ENCODE measurements at places on chromosomes 2 and 18. TPM values are rescaled to one million over a fixed set of nuclear protein-coding genes. Genes with fewer than 3 reads are reported as not detected.
A peak's percentile ranks its signal among the peaks of the same experiment; 100 is the strongest.

The TNS1 gene
- 6.9 TPM for polyA plus RNA-seq

The VWA3B gene
- polyA plus RNA-seq = 0.02 TPM

The MGAT4A gene
- 10.7 TPM for polyA plus RNA-seq

The ANKRD53 gene
- 0.72 TPM for polyA plus RNA-seq

The GPR39 gene
- not detected for polyA plus RNA-seq

The NEB gene
- 0.96 TPM for polyA plus RNA-seq

The LYG2 gene
- not detected for polyA plus RNA-seq

The CENPA gene
- polyA plus RNA-seq = 0.80 TPM

The OTOF gene
- 0.06 TPM for polyA plus RNA-seq

The CCL20 gene
- polyA plus RNA-seq = 0.28 TPM

The GPBAR1 gene
- polyA plus RNA-seq = 2.9 TPM

The NCKAP5 gene
- polyA plus RNA-seq = 0.39 TPM

The NETO1 gene
- polyA plus RNA-seq = 12.1 TPM

- H3K27me3 ChIP-seq = no peaks in the 10 kb centered on the region
- H3K27ac ChIP-seq = no peak overlapping the region
- no peaks in the 10 kb centered on the region for H3K4me1 ChIP-seq
- H3K4me3 ChIP-seq = no peak overlapping the region
- no peak for DNase-seq
- no peaks in the 10 kb centered on the region for H3K36me3 ChIP-seq
These were observed 8.5 kb downstream of the ZNF2 start for GRCh38 chr2:95174031-95174542.

DNA sequence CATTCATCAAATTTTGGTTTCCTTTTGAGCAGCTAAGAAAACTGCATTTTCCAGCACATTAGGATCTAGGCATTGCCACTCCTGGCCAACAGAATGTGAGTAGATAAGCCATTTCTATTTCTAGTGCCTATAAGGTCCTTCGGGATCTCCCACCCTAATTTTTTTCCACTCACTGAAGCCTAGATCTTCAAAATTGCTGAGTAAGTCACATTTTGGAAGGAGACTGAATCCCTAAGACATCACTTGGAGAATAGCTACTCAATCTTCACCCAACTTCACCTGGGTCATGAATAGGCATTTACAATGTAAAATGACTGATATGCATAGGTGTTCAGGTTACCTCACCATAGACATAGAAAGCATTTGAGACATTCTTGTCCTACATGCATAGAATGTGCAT is 548.1 kb upstream of the GYPC start:
- H3K36me3 ChIP-seq = no peaks in the 10 kb centered on the region
- H3K27me3 ChIP-seq = no peaks in the 10 kb centered on the region
- DNase-seq = no peak
- H3K4me1 ChIP-seq = no peaks in the 10 kb centered on the region

- H3K36me3 ChIP-seq = no peaks in the 10 kb centered on the region
- H3K27me3 ChIP-seq = no peaks in the 10 kb centered on the region
- H3K4me3 ChIP-seq = no peak overlapping the region
- H3K27ac ChIP-seq = no peak overlapping the region
- peak; percentile 44 for DNase-seq
- H3K4me1 ChIP-seq = peaks cover 26% of the 10 kb centered on the region
These were observed 13.6 kb upstream of the PROC start for GRCh38 chr2:127404466-127405254.

- no peaks in the 10 kb centered on the region for H3K27me3 ChIP-seq
- H3K4me1 ChIP-seq = no peaks in the 10 kb centered on the region
- no peaks in the 10 kb centered on the region for H3K36me3 ChIP-seq
- no peak for DNase-seq
- no peak overlapping the region for H3K4me3 ChIP-seq
These were observed 47.2 kb upstream of the DTNB start for GRCh38 chr2:25720575-25720974.

GRCh38 chr2:120310136-120310535 is 35.8 kb upstream of the INHBB start:
- H3K36me3 ChIP-seq = no peaks in the 10 kb centered on the region
- peaks cover 11% of the 10 kb centered on the region for H3K27me3 ChIP-seq
- DNase-seq = no peak
- no peak overlapping the region for H3K27ac ChIP-seq

DNA sequence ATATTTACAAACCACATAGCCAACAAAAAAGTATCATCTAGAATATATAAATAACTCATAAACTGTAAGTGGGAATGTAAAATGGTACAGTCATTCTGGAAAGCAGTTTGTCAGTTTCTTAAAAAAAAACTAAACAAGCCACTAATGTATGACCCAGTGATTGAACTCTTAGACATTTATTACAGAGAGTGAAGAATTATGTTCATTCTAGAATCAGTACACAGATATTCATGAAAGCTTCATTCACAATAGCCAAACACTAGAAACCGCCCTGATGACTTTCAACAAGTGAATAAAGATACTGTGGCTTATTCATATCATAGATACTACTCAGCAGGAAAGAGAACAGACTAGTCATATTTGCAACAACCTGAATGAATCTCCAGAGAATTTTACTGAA is 1541.5 kb downstream of the LRP1B start:
- no peaks in the 10 kb centered on the region for H3K36me3 ChIP-seq
- no peaks in the 10 kb centered on the region for H3K4me1 ChIP-seq
- H3K4me3 ChIP-seq = no peak overlapping the region
- no peaks in the 10 kb centered on the region for H3K27me3 ChIP-seq
- no peak overlapping the region for H3K27ac ChIP-seq

DNA sequence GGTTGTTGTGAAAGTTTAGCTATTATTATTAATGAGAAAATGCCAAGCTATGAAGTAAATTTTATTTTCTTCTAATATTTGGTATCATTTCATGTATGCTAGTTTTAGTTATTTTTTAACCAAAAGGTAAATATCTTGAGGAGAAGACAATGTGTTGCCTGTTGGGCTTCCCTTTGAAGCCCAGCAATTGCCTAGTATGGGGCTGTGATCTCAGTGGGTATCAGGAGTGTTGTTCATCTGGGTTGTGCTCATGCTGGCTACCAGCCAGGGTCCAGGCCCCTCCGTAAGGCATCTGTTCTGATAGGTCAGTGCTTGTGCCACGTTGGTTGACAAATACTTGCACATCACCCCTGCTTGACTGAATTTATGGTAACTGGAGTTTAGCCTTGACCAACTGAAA is 38.0 kb upstream of the DARS1 start:
- DNase-seq = no peak
- no peaks in the 10 kb centered on the region for H3K27me3 ChIP-seq
- peaks cover 18% of the 10 kb centered on the region for H3K4me1 ChIP-seq
- peak overlapping the region; percentile 80 for H3K27ac ChIP-seq
- peak overlapping the region; percentile 30 for H3K4me3 ChIP-seq
- no peaks in the 10 kb centered on the region for H3K36me3 ChIP-seq

GRCh38 chr18:9827793-9828505 is 57.8 kb upstream of the TXNDC2 start:
- H3K27ac ChIP-seq = peak overlapping the region; percentile 10
- no peak overlapping the region for H3K4me3 ChIP-seq
- DNase-seq = peak; percentile 82
- peaks cover 16% of the 10 kb centered on the region for H3K36me3 ChIP-seq
- H3K4me1 ChIP-seq = peaks cover 21% of the 10 kb centered on the region
- no peaks in the 10 kb centered on the region for H3K27me3 ChIP-seq

- H3K27me3 ChIP-seq = no peaks in the 10 kb centered on the region
- no peak overlapping the region for H3K27ac ChIP-seq
- no peaks in the 10 kb centered on the region for H3K36me3 ChIP-seq
These were observed 1102.6 kb upstream of the PIK3C3 start for GRCh38 chr18:40852406-40852805.

- H3K27ac ChIP-seq = no peak overlapping the region
- no peak overlapping the region for H3K4me3 ChIP-seq
- H3K27me3 ChIP-seq = no peaks in the 10 kb centered on the region
- H3K4me1 ChIP-seq = no peaks in the 10 kb centered on the region
These were observed 204.3 kb downstream of the FSIP2 start for GRCh38 chr2:185942855-185943254.

DNA sequence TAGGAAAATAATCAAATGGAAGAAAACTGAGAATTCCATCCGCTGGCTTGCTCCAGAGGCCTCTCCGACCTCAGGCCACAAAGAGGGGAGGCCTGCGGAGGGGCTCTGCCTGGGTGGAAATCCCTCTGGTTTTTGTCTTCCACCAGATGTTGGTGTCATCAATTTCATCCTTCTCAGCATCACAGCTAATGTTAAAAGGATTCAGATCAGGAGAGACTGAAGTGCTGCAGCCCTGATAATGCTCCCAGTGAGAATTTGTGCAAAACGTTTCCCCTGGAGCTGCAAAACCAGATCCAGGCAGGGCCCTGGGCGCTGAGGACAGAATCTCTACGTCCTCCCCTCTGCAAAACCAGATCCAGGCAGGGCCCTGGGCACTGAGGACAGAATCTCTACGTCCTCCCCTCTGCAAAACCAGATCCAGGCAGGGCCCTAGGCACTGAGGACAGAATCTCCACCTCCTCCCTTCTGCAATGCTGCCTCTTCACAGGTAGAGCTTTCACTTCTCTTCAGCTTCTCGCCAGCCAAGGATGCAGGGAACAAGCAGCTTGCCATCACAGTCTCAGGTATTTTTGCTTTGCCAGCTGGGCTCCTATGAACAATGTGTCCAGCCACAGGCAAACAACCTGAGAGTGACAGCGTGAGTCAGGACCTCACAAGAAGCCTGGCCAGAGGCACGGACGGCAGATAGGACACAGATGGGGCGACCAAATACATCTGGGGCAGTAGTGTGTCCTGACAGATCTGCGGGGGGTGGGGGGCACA is 81.2 kb downstream of the TMEM18 start:
- H3K36me3 ChIP-seq = no peaks in the 10 kb centered on the region
- H3K4me3 ChIP-seq = no peak overlapping the region
- no peaks in the 10 kb centered on the region for H3K27me3 ChIP-seq
- no peaks in the 10 kb centered on the region for H3K4me1 ChIP-seq

DNA sequence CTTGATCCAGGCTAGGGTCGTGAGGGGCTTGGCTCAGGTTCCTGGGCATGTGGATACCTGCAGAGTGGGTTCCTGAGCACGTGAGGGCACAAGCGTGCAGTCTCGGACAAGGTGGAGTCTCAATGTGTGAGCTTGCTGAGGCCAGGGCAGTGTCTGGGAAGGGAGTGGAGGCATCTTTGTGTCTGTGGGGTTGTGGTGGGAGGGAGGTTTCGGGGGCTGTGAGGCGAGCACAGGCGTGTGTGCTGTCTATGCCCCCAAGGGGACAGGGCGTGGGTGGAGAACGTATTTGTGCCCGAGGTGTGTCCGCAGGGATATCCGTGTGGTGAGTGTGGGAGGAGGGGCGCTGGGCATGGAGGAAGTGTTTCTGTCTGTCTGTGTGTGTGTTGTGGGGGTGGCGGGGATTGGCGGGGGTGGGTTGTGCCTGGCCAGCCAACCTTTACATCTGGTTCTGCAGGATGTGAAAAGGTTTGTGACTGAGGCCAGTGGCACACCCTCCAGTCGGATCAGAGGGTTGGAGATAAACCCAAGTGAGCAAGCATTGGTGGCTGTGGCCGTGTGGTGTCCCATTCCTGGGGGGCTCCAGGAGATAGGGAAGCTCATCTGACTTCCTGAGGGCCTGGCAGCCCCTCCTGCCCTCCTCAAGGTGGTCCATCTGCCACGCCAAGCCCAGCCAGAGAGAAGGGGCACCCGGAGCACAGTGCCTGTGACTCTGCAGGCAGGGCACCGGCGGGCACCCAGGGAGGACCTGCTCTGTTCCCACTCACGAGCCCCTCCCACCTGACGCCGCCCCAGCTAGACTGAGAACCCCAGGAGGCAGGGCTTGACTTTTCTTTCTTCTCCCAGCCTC is 57.1 kb downstream of the ZFP36L2 start:
- no peaks in the 10 kb centered on the region for H3K36me3 ChIP-seq
- peaks cover 43% of the 10 kb centered on the region for H3K4me1 ChIP-seq
- no peaks in the 10 kb centered on the region for H3K27me3 ChIP-seq
- H3K27ac ChIP-seq = peak overlapping the region; percentile 88
- no peak overlapping the region for H3K4me3 ChIP-seq
- DNase-seq = peak; percentile 94

DNA sequence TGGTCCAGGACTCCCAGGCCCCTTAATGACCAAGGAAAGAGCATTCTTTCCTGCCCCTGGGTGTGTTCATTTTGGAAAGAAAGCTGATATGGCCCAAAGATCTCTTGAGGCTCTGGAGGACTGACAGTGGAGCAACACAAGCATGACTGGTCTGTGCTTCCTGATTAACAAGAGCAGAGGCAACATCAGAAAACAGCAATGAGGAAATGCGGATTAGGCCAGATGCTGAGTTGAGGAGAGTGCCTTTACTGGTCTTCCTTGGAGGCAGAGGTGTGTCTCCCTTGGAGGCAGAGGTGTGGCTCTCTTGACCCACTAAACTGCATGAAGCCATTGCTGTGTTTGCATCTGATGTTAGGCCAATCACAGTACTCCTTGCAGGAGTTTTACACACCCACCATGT is 19.9 kb downstream of the IL36B start:
- no peak overlapping the region for H3K4me3 ChIP-seq
- no peaks in the 10 kb centered on the region for H3K27me3 ChIP-seq
- no peak for DNase-seq
- H3K4me1 ChIP-seq = no peaks in the 10 kb centered on the region
- no peak overlapping the region for H3K27ac ChIP-seq

DNA sequence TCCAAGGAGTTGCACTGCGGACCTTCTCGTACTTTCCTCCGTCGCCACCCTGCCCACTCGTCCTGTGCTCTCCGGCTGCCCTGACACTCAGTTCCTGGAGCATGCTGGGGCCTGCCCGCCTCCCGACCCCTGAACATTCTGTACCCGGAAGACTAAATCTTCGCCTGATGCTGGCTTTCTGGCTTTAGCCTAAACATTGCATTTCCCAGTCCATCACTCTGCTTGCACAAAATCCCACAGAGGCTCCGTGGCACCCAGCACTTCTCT is 550 bp upstream of the SFXN5 start:
- H3K27me3 ChIP-seq = no peaks in the 10 kb centered on the region
- no peaks in the 10 kb centered on the region for H3K36me3 ChIP-seq
- H3K27ac ChIP-seq = peak overlapping the region; percentile 92
- DNase-seq = no peak
- peak overlapping the region; percentile 88 for H3K4me3 ChIP-seq

Measured in spleen (tissue), 13 donors.